A549 treated with ZK216348 at 1 μM for 4 hours (cell line): ENCODE measurements at places on chromosomes 4 and X. TPM values are rescaled to one million over a fixed set of nuclear protein-coding genes. Genes with fewer than 3 reads are reported as not detected.

CPLX1 gene
- total RNA-seq: 0.46 to 1.5 TPM (median 0.88 TPM) in 5 replicates

PRRG1 gene
- total RNA-seq: 3.9 to 8.4 TPM (median 7.5 TPM) in 5 replicates

CITED1 gene
- 0.81 to 3.1 TPM (median 1.7 TPM) in 5 replicates for total RNA-seq

CXCL1 gene
- total RNA-seq: 8.3 to 14.5 TPM (median 12.0 TPM) in 5 replicates

ART3 gene
- not detected in 5 replicates for total RNA-seq

CT45A6 gene
- total RNA-seq: not detected in 5 replicates

PGAM4 gene
- total RNA-seq: 0.33 to 0.54 TPM (median 0.49 TPM) in 4 of 5 replicates, not detected in the other

SPIN2A gene
- 0.12 to 0.37 TPM (median 0.18 TPM) in 5 replicates for total RNA-seq
